ENCODE measurements at places on chromosomes 3 and 15.

DNA sequence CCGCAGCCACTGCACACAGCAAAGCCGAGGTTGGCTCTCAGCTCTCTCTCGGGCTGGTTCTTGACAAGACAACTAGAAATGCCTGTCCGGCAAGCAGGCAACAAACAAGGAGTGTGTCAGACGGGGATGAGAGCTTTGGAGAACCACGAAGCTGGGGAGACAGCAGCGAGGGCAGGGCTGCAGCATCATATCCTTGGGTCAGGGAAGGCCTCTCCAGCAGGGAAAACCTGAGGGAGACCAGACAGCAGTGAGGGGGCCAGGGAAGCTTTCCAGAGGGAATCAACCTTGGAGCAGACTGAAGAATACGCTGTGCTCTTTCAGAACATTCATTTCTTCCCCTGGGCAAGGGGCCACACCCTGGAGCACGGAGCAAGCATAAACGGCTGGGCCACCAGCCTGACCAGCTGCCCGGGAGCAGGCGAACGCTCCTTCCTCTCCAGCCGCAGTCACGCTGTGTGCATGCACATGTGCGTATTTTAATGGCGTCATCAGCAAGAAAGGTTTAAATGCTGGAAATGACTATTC, 58.7 kb downstream of the CHSY1 start:
- DNase-seq: no peak

DNA sequence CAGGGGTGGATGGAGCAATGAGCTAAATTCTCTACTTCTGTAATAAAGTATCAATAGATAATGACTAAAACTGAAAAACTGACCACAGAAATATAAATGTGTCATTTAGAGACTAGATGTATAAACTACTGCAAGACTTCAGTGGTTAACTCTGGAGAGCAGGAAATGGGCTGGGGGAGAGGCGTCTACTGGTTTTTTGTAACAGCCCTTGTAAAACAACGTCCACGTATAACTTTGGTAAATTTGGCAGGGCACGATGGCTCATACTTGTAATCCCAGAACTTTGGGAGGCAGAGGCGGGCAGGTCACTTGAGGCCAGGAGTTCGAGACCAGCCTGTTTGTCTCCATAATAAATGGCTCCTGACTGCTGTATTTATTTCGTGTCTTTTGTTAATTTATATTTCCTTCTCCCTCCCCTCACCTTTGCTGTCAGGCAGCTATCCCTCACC, 12.5 kb downstream of the RAB27A start:
- DNase-seq: peak; percentile 30

GRCh38 chr3:2635511-2635910, 474.7 kb downstream of the IL5RA start:
- no peak for DNase-seq

GRCh38 chr15:85657132-85657531, 137.6 kb downstream of the KLHL25 start:
- no peak for DNase-seq

- DNase-seq: no peak
These were observed 9.2 kb upstream of the MST1R start for GRCh38 chr3:49912881-49913281.
